ENCODE measurements at places on chromosomes 7 and 10.

DNA sequence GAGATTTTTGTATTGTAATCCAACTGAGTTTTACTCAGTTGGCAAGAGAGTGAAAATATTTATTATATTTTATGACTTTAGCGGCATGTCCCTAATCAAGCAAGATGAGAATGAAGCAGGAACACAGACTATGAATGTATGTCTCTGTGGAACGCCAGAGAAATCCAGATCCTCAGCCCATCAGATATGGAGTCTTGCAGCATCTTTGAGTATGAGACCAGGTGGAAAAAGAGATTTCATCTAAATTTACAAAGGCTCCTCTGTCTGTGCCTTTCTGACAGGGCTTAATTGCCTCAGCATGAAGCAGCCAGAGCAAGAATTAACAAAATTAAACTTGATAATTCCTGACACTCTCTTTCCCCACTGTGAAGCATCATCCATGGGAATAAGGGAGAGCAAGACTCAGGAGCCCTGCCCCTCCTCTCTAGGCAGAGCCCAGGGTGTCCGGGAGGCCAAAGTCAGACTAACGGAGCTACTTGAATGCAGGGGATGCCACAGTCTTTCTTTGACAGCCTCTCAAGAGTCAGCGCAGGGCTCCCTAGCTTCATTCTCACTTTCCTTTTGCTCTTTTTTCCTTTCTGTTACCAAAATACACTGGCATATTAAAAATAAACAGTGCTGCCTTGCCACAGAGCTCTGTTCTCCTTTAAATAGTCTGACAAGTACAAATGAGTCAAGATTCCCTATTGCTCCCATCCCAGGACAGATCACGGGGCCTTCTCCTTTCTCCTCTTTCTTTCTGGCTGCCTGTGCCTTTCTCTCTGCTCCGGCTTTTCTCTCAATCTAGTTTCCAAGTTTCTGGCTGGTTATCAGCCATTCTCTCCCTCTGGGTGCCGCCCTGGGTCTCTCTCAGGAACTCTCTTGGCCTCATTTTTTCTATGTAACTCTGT, 132.2 kb upstream of the INHBA start:
- DNase-seq = no peak

- no peak for DNase-seq
Observed at GRCh38 chr10:34978080-34978479, 112.1 kb downstream of the CUL2 start.

DNA sequence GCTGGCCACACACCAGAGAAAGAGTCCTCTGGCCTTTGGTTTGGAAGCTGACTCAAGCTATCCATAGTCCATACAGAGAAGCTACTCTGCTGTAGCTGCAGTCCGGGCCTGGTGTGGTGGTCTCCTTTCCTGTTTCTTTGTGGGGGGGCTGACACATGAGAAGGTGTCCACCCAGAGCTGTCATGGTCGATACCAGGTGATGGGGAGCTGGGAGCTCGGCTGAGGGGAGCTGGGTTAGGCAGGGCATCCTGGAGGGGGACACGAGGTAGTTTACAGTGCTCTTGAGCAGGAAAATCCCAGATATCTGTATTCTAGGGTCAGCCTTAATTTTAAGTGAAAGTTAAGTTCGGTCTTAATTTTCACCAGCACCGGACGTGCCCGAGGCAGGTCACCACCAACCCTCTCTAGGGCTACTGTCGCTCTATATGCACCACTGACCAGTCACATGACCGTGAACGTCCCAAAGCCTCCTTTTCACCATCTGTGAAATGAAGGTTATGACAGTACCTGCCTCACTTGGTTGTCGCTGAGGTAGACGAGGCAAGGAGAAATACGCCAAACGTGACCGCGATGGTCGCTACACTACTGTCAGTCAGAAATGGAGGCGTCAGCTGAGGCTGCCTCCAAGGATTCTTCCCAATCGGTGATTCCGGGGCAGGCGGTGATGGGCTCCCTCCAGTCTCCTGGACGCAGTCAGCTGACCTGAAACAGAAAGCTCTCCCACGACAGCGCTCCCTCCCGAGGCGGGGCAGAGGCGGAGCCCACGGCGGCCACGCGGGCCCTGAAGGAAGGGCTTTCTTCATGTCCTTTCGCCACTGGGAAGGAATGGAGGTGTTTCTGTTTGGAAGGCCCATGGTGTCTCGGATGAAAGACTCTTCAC, 69.4 kb upstream of the SHH start:
- no peak for DNase-seq

DNA sequence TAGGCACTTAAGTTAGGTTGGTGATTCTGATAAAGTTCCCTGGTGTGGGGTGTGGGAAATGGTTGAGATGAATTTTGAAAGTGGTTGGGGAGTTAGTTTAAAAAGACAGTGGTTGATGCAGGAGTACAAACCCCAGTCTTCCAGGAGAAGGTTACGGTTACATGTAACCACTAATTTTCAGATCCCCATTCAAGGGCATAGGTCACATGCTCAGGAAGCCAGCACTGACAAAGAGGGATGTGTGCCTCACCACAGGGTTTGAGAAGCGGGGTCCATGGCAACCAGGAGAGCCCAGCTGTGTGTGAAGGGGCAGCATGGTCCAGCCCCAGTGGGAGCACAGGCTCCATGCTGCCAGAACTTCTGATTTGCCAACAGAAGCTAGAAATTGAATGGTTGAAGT, 144.2 kb downstream of the MDFIC start:
- DNase-seq = no peak

DNA sequence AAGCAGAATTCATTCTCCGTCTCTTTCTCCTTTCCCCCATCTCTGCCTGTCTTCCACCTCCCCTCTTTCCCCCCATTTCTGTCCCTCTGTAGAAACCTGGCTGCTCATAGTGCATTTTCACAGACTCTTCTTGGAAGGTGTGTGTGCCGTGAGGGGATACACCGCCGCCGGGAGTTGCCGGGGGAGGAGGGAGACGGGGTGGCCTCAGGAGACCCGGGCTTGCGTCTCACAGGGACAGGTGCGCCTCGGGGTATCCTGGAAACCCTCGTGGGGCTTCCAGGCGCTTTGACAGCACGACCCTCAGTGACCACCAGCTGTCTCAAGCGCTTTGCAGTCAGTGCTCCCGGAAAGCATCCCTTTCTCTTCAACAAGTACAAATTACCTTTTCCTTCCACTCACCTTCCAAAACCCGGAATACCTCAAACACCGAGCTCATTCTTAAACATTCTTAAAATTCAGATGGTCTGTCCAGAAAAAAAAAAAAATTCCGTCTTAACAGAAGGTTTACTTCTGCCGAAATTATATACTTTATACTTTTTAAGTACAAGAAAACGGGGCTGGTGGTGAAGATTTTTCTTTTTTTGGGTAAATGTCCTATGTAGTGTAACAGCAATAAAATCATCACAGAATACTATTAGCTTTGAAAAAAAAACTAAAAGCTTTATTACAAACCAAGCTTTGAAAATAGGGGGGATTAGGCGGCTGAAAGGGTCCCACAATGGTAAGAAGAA, 8.2 kb downstream of the EMX2 start:
- no peak for DNase-seq

- no peak for DNase-seq
Observed at GRCh38 chr7:106824458-106824857, 40.6 kb upstream of the PIK3CG start.

DNA sequence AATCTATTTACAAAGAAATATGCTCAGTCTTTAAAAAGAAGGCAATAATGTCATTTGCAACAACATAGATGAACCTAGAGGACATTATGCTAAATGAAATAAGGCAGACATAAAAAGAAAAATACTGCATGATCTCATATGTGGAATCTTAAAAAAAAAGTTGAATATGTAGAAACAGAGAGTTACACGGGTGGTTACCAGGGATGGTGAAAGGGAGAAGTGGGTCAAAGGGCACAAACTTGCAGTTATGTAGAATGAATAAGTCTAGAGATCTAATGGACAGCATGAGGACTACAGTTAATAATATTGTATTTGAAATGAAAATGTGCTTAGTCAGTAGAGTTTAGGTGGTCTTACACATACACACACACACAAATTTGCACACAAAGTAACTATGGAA, 88.2 kb upstream of the CCDC71L start:
- DNase-seq = no peak

DNA sequence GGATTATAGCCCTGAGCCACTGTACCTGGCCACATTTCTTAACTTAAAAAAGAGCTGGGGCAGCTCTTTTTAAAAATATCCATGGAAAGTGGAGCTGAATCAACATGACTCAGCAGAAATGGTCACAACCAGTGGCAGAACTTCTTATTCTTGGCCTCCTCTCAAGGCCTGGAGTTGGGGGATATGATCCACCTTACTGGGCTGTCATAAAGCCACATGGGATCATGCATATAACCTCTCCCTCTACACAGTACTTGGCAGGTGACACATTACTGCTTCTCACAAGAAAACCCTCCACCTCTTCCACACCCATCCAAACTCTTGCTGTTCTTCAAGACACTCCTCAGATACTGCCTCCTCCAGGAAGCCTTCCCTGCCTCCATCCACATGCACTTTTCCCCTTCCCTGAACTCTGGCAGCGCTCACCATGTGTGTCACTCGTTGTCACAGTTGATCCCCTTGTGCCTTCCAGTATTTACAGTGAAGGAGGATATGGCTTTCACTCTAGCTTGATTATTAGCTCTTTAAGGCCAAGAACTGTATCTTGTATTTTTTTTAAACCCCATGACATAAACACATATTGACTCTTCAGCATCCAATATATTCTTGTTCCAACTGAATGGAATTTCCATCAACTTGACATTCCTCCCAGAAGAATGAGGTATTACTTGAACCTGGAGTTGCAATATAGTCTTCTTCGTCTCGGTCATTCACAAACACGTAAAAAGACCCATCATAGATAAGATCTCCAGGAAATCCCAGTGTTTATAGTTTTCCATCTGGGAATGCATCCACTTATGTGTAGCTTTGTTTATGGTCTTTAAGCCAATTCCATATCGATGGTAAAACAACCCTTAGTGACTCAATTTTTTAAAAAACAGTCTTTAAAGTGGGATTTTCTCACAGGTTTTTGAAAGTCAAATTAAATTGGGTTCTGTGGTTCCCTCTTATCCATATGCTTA, 85.5 kb downstream of the TBXAS1 start:
- DNase-seq = no peak

DNA sequence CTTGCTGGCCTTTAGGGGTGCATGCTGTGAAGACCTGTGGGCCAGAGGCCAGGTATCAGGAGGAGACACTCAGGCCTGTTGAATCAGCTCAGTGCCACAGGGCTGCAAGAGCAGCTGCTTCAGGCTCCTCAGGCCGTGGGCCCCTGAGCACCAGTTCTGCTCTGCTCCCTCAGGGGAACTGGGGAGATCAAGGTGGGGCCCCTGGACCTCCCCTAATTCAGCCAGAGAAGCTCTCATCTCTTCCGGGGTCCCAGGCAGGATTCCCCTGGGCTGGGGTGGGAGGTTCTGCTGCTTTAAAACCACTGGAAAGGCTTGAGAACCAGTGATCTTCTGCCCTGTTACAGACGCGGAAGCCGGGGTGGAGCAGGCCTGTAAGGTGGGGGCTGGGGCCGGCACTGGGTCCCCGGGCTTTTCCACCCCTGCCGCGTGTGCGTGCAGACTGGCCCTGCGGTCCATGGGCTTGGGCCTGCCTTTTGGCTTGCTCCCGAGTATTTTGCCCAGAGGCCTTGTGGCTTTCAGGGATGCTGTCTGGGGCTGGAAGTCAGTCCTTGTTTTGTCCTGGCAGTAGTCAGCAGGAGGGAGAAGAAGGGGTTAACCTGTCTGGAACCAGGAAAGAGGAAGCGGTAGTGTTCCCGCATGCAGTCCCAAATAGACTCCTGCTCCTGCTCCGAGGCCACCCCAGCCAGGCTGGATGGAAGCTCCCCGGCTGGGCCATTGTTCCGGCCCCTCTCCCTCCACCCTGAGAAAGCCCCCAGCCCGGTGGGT, 74.3 kb downstream of the LHPP start:
- DNase-seq = no peak

GRCh38 chr7:90409667-90410066, 6.4 kb downstream of the CLDN12 start:
- no peak for DNase-seq

GRCh38 chr7:136062625-136063325, 85.6 kb upstream of the MTPN start:
- no peak for DNase-seq

- no peak for DNase-seq
Observed at GRCh38 chr7:45980973-45981372, 59.9 kb upstream of the IGFBP3 start.

DNA sequence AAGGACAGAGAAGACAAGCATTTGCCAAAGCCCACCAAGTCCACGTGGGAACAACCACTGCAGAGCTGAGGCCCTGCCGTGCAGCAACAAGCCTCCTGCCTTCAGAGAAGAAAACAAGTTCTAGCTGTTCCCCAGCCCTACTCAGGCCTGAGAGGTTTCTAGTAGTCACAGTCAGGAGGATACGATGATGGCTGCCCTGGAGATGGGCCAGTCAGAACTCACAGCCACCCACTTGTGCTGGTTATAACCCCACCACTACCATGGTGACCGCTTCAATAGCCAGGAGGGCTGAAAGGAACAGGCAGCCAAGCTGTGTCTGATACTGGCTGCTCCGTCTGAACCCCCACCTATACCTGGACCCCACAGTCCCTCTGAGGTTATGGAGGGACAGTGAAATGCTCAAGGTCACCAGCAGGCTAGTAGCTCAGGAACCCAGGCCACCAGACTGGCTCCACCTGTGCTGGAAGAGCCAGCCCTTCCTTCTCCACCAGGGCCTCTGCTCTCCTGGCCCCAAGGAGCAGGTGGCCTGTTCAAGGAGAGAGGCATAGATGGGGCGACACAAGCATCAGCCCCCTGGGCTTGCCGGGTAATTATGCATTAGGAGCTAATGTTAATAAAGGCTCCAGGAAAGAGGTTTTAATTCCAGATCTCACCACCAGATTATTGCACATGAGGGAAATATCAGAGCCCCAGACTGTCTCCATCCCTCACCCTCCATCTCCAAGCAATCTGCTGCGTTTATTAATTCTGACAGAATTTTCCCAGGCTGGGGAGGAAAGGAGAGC, 125.8 kb upstream of the PCBD1 start:
- no peak for DNase-seq

DNA sequence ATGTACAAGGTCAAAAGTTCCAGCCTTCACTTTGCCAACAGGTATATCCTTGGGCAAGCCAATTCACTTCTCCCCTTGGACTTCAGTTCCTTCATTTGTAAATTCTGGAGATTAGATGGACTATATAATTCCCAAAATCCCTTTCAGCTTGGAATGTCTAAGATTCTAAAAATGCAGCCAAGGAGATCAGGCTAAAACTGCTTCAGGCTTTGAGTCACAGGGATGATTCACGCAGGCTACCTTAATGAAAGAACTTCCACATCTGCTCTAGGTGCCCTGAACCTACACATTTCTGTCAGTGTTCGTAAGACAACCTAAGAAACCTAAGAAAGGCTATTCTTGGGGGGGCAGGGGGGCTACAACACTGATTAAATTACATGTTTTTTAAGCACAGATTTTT, 7.1 kb downstream of the CPVL start:
- no peak for DNase-seq

- DNase-seq = no peak
Observed at GRCh38 chr7:158745057-158745715, 40.6 kb upstream of the NCAPG2 start.

DNA sequence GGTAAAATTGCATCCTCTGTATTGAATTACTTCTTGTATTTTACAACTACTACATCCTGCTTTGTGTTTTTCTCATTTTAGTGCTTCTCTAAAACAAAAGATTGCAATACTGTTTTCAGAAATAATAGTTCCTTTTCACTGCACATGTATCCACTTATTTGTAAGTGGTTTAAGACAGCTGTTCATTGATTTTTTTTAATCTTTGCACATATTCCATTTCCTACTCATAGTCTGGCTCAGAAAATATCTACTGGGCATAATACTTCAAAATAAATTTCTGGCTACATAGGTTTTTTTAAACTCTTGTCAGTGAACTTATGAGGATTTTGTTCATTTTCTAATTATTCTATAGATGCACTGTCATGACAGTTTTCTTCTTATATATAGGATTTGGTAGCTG, 54.8 kb downstream of the SND1 start:
- DNase-seq = no peak

Measured in esophagus squamous epithelium (tissue), 5 donors.